Activated CD8-positive, alpha-beta memory T cell treated with anti-CD3 and anti-CD28 coated beads for 48 hours (primary cell): ENCODE measurements at places on chromosomes 16 and 17.

DNA sequence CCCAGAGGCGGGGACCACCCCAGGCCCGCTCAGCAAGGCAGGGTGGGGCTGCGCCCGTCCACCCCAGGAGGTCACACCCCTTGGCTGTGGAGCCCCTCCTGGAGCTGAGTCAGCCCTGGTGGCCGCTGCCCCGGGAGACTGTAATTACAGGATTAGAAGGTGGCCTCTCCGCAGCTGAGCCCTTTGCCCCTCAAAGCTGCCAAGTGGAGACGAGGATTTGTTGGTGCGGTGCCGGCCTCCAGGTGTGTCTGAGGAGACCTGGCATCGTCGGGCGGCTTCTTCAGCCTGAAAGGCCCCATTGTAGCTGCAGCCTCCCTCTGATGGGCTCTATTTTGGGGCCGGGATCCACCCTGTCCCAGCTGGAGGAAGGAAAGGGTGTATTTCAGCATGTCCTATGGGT lies 22.7 kb upstream of the SPNS2 start:
- DNase-seq: no peak

DNA sequence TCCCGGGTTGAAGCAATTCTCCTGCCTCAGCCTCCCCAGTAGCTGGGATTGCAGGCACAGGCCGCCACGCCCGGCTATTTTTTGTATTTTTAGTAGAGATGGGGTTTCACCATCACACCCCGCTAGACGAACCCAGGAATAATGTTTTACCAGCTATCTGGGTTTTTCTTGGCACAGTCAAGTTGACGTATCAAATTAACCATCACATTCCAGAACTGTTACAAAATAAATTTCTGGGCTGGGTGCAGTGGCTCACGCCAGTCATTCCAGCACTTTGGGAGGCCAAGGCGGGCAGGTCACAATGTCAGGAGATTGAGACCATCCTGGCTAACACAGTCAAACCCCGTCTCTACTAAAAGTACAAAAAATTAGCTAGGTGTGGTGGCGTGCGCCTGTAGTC lies 501.2 kb downstream of the SHISA9 start:
- no peak for DNase-seq

GRCh38 chr16:52257534-52257933 lies 289.4 kb downstream of the TOX3 start:
- DNase-seq: no peak

GRCh38 chr17:28466001-28466400 lies 7.4 kb upstream of the SLC13A2 start:
- DNase-seq: no peak

DNA sequence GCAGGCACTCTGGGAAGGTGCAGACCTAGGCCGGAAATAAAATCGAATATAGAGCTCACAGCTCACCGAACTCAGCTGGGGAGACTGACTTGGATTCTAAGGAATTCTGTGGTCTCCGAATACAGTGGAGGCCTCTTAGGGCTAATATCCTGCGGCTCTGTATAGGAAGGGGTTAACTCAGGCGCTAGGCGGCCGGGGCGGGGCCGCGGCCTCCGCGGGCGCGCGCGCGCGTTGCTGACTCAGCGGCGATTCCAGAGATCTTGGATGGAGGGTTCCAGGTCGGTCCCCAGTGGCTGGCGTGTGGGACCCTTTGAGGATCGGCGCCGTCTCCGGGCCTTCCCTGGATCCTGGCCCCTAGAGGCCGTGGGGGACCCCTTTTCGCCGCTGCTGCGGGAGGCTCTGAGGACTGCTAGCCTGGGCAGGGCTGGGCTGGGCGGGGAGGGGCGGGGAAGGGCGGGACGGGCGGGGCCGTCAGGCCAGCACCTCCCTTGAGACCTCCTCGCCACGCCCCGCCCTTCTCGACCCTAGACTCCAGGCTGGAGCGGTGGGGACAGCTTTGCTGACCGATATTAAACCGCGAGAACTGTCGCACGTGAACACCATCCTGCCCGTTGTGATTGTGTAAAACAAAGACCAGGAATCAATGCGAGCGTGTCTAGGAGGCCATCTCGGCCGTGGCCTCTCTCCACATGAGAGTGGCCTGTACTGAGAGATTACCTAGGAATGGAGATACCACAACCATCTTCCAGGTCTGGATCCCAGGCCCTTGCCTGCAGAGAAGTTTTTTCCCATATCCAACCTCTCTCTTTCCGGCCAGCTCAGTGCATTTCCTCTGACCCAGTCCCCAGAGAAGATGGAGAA lies 1.4 kb upstream of the PLEKHH3 start:
- peak; percentile 62 for DNase-seq

GRCh38 chr17:57082441-57082840 lies 2.6 kb upstream of the AKAP1 start:
- no peak for DNase-seq

DNA sequence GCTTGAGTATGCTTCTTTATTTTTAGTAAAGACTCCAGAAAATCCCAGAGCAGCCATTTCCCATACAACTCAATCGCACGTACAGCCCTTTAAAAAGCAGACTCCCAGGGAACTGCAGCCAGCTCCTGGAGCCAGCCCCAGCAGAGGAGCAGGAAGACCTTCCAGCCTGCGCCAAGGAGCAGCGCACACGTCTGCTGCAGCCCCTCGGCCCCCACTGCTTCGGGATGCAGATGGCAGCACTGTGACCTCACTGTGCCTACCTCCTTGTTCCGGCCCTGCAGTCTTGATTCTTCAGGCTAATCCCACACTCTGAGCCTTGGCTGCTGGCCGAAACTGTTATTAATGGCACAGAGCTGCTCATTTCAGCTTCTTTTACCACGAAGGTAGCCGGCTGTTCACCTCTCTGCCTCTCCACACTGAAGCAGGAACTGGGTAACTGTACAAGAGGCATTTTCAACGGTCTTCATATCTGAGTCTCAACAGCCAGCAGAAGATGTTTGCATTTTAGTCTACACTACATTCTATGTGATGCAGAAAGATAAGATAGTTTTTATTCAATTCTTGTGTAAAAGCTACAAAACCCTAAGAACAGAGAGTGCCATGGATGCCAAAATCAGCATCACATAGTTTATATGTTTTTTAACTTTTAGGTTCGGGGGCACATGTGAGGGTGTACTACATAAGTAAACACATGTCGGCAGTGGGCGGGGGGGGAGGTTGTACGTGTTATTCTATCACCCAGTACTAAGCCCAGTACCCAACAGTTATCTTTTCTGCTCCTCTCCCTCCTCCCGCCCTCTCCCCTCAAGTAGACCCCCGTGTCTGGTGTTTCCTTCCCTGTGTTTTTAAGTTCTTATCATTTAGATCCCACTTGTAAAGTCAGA lies 130.9 kb downstream of the ANKRD11 start:
- no peak for DNase-seq

DNA sequence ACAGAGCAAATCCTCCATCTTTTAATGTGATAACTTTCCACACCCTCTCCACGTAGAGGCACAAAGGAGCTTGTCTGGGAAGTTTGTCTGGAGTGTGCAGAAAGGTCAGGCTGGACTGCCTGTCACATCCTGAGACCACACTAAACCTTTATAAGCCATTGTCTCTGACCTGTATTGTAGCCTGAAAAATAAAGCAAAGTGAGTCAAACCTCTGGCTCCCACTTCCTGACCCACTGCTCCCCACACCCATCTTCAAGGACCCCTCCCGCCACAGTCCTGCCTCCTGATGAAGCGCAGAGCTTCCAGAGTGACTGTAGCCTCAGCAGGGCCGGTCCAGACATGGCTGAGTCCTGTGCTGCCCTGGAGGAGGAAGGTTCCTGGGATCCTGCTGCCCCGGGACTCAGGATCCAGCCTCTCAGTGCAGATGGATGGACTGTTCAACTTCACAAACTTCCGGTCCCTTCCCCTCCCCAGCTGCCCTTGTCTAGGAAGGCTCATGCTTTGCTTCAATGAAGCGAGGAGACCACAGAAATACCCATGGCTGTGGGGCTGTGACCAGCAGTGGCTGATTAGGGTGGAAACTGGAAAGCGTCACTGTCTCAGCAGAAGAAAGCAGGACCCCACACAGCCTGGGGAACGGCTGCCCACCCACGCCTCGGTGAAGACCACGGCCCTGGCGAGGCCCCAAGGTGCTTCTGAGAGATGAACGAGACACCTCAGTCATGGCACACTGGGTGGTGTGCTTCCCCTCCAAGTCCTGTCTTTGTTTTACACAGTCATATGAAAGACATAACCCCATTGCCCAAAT lies 30.9 kb upstream of the CLEC18B start:
- DNase-seq: no peak

DNA sequence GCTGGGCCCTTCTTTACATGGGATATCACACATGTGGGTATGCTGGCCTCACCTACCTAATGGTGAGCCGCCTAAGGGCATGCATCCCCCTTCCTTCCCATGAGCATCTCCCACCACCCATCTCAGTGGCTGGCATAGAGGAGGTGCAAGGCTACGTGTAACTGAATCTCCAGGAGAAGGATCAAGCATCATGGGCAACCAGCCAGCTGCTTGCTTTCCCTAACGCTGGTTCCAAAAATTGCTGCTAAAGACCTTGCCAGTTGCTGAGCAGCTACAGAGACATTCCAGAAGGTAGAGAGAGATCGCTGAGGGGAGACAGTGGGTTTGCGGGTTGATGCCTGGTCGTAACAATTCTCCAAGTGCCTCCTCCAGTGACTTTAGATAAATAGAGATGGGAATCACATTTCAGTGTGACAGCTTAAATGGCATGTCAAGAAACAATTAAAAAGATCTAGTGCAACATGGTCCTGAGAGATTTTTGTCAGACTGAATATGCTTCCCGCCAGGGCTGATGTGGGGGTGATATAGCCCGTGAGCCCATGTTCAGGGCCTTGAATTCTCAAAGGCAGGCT lies 378.4 kb upstream of the CDH5 start:
- no peak for DNase-seq

- DNase-seq: no peak
Observed at GRCh38 chr17:40356990-40357881, 7.3 kb downstream of the GJD3 start.

GRCh38 chr17:7712111-7712771 lies 5.3 kb upstream of the DNAH2 start:
- DNase-seq: no peak

DNA sequence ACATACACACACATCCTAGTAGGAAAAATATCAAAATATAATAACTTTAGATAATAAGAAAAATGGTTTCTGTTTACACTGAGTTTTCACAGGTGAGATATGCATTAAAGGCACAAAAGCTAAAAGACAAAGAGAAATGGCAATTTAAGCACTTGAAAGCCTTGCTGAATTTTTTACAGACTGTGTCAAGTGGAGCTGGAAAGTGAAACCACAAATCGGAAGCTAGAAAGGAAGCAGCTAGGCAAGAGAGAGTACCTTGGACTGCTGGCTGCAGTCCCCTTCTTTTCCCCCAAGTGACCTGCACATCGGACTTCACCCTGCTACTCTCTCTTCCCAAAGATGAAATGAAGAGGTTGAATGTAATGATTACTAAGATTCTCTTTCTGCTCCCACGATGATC lies 135.1 kb downstream of the CDH13 start:
- DNase-seq: no peak

GRCh38 chr17:48992444-48992843 lies 4.7 kb upstream of the IGF2BP1 start:
- DNase-seq: no peak

DNA sequence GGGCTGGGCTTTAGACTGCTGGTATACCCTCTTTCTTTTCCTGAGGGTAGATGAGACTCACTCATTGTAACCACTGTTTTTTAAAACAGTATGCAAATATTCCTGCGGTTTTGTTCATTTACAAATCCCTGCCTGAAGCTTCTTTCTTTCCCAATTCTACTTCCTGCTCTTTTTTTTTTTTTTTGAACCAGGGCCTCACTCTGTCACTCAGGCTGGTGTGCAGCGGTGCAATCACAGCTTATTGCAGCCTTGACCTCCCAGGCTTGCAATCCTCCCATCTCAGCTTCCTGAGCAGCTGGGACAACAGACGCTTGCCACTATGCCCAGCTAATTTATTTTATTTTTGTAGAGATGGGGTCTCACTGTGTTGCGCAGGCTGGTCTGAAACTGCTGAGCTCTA lies 8.0 kb upstream of the SULT1A1 start:
- DNase-seq: no peak

DNA sequence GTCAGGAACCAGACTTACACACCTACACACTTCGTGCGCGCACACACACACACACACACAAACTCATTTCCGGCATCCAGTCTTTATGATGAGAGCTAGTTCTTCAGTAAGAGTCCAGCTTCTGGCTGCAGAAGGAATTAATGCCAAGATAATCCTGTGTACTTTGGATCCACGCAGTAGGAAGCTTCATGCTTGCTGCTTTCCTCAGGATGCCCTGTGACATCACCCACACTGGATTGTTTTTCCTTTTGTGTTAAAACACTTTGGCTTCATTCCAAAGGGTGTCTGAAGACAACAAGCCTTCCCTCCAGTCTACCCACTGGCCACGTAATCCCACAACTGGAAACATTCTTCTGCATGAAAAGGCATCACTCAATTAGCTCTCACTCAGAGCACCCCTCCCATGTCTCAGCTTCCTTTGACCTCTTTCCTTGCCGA lies 35.4 kb downstream of the KCNJ16 start:
- DNase-seq: no peak

- DNase-seq: no peak
Observed at GRCh38 chr16:3761375-3762106, 44.2 kb upstream of the TRAP1 start.

DNA sequence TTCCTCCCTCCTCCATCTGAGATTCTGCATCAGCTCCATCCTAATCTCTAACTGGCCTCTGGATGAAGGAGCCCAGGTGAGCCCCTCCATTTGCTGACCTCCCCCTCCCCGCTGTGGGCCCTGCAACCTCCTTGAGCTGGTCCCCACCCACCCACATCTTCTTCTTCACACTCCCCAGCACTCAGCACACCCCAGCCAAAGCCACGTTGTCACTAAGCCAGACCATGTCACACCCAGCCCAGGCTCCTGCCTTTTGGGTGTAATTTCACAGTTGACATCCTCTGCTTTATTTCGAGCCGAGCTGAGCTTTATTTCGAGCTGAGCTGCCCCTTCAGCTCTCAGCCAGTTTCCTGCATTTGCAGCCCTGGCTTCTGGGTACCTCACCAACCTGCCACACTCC lies 282.7 kb upstream of the TNRC6C start:
- DNase-seq: no peak

GRCh38 chr16:11452746-11453389 lies 107.6 kb downstream of the RMI2 start:
- no peak for DNase-seq

GRCh38 chr17:79977708-79978547 lies 57.7 kb downstream of the TBC1D16 start:
- DNase-seq: no peak

DNA sequence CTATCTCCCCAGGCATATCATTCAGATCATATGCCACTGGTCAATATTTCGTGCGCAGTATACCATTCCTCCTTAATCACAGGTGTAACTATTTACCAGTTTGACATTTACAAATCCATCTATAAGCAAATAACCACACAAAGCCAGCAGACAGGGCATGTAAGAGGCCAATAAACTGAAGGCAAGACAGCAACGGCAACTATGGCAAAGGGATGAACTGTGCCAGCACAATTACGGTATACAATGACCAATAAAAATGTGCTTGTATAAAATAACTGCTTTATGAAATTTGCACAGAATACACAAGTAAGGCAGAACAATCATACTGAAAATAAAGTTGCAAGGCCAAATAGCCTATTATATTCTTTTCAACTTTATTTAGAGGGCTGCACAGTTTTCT lies 9.2 kb downstream of the NETO2 start:
- no peak for DNase-seq
